A549 treated with GW870086 at 1 μM for 4 hours (cell line): ENCODE measurements at places on chromosomes 4 and X. TPM values are rescaled to one million over a fixed set of nuclear protein-coding genes. Genes with fewer than 3 reads are reported as not detected.

Gene HPF1
- 15.5 to 19.4 TPM (median 17.3 TPM) in 5 replicates for total RNA-seq

Gene HSFX2
- 0.17 to 0.29 TPM (median 0.22 TPM) in 3 of 5 replicates, not detected in the others for total RNA-seq

Gene MTNR1A
- 0.27 to 0.56 TPM (median 0.39 TPM) in 5 replicates for total RNA-seq

Gene WNK3
- 0.03 to 0.07 TPM (median 0.05 TPM) in 4 of 5 replicates, not detected in the other for total RNA-seq

Gene CBLL2
- not detected in 5 replicates for total RNA-seq

Gene PAGE2
- not detected in 5 replicates for total RNA-seq

Gene MAGEA12
- 0.13 to 0.22 TPM (median 0.17 TPM) in 5 replicates for total RNA-seq

Gene POU4F2
- not detected in 5 replicates for total RNA-seq
